HFFc6 (cell line): ENCODE measurements at places on chromosomes 3 and 15. TPM values are rescaled to one million over a fixed set of nuclear protein-coding genes. Genes with fewer than 3 reads are reported as not detected.

DNA sequence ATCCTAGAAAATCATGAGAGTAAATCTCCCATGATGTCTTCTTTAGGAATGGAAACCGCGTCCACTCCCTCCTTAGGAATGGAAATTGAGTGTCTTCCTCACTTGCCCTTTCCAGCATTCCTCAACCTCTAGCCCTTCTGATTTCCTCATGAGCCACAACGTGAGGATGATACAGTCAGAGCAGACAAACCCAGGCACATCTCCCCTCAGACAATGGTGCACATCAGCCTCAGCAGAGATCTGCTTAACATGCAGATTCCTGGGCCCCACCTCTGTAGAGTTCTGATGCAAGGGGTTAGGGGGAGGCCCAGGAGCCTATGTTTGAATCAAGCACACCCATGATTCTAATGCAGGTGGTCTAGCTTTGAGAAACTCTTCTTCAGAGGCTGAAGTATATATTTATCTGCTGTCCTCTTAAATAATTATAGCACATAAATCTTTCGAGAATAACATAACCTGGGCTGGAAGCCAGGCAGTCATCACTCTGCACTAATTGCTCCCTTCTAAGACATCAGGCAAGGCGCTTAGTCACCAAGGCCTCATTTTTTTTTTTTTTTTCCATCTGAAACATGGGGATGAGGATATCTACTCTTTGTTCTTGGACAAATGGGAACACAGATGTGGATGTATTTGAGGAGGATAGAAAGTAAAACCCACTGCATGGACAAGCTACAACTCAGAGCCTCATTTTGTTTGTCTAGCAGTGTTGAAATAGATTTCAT is 81.7 kb downstream of the PRICKLE2 start:
- DNase-seq: peak; percentile 83

- no peak for DNase-seq
Observed at GRCh38 chr3:138950006-138950644, 3.1 kb downstream of the FOXL2NB start.

DNA sequence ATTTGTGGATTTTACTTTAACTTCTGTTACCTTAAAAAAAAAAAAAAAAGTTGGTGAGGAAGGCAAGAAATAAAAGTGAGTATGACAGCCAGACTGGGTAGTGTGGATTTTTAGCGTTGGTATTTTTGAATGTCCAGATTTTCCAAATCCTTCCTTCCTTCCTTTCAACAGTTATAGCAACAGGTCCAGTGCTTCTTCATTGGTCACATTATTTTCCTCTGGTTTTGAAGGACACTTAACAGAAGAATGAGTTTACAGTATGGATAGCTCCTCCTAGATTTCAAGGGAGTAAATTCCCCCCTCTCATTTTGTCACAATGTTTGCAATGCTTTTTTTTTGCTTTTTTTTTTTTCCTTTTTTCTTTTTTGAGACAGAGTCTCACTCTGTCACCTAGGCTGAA is 6.4 kb downstream of the MAPKBP1 start:
- no peak for DNase-seq

DNA sequence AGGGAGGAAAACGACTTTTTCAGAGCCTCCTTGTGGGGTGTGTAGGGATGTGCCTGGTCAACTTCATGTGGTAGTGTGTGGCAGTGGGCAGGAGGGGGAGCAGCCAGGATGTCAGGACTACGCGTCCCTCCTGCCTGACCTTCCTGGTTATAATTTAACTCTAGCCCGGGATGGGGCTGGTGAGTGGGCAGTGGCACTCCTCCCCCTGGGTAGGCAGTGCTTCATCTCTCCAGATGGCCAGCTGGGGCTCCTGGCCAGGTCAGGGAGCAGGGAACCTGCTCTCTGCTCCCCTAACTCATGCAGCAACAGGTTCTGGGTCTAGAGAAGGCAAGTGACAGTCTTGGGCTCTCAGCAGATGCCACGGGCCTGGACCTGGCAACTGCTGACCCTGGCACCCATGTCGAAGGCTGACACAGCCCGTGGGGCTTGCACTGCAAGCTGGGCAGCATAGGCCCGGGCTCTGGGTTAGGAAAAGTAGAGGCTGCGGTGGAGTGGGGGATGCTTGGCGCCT is 2.6 kb downstream of the ITIH4 start:
- DNase-seq: no peak

The SNTN gene
- not detected in 3 replicates for total RNA-seq

The NEK10 gene
- 5.8 to 10.9 TPM (median 8.1 TPM) in 3 replicates for total RNA-seq

The LRRC31 gene
- total RNA-seq: not detected in 3 replicates

The XYLB gene
- total RNA-seq: 5.1 to 5.8 TPM (median 5.4 TPM) in 3 replicates
